ENCODE measurements at places on chromosomes 3 and 15.

GRCh38 chr15:77384086-77384485 lies 35.8 kb downstream of the PEAK1 start:
- no peak for DNase-seq

GRCh38 chr15:67397139-67397538 lies 123.8 kb upstream of the C15orf61 start:
- DNase-seq: no peak

DNA sequence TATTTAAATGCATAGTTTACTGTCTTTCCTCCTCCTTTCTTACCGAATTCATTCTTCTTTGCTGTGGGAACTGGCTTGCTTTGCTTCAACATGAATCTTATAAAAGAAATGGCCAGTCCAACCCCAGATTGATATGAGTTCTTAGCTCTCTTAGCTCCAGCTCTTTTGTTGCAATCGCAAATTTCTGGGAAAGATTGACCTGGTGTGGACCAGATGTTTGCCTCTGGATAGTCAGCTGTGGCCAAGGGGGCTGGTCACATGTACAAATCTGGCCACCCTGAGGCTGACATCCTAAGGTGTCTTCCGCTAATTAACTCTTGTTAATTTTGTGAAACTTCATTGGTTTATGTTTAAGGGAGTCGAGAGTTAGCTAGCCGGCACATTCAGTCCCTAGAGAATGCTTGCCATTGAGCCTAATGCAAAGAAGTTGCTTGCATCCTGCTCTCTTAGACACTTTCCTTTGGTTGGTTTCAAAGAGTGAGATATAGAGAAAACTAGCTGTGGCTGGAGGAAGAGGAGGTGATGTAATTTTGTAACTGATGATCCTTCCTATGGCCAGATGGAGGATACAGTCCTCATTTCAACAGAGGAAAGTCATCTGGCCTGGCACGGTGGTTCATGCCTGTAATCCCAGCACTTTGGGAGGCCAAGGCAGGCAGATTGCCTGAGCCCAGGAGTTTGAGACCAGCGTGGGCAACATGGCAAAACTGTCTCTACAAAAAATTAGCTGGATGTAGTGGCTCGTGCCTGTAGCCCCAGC lies 162.4 kb downstream of the ADAMTSL3 start:
- DNase-seq: no peak

DNA sequence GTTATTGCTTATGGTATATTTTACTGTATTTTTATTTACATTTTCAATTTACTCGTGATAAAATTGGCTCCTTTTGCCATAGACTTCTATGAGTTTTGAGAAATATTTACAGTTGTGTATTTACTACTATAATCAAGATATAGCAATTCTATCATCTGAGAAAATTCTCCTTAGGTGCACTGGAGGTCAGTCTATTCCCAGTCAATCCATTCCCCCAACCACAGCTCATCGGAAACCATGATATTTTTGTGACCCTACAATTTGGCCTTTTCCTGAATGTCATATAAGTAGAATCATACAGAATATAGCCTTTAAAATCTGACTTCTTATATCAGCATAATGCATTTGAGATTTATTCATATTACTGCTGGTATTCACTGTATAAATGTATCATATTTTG lies 114.7 kb upstream of the LRTM1 start:
- DNase-seq: no peak

- DNase-seq: no peak
Measured at GRCh38 chr3:97689962-97690361, 74.6 kb upstream of the ARL6 start.

DNA sequence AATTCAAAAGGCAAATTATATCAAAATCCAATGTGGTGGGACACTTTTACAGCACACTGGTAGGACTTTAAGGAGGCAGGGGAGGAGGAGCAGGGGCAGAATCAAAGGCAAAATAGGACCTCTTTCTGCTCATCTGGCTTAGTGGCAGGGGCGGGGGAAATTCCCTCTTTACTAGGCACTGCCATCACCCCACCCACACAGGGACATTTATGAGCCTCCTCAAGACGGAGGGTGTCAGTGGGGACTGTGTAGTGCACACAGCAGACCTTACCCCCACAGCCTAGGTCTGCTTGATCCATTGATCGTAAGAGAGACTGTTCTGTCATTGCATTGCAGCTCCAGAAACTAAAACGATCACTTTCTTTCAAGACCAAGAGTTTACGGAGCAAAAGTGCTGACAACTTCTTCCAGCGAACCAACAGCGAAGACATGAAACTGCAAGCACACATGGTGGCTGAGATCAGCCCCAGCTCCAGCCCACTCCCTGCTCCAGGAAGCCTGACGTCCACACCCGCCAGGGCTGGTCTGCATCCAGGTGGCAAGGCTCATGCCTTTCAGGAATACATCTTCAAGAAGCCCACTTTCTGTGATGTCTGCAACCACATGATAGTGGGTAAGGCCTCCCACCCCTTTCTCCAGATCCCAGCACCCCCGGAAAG lies 62.9 kb downstream of the STAC start:
- DNase-seq: no peak

- DNase-seq: no peak
Measured at GRCh38 chr15:60752973-60753720, 274.2 kb upstream of the ICE2 start.

DNA sequence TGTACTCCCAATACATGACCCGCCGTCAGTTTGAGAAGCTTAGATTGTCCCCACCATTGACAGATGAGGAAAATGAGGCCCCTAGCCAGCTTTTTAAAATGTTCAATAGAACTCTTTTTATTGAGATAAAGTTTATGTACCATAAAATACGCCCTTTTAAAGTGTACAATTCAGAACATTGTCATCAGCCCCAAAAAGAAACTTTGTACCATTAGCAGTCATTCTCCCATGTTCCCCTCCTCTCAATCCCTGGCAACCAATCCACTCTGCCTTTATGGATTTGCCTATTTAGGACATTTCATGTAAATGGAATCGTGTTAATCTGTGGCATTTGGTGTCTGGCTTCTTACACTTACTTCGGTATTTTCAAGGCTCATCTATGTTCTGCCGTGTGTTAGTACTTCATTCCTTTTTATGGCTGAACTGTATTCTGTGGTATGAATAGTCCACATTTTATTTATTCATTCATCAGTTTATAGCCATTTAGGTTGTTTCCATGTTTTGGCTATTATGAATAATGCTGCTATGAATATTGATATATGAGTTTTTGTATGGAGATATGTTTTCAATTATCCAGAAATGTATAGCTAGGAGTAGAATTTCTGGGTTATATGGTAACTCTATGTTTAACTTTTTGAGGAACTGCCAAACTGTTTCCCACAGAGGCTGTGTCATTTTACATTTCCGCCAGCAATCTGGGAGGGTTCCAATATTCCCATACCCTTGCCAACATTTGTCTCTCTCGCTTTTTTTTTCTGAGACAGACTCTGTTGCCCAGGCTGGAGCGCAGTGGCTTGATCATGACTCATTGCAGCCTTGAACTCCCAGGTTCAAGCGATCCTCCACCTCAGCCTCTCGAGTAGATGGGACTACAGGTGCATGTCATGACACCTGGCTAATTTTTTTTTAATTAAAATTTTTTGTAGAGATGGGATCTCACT lies 15.3 kb upstream of the PTPN23 start:
- DNase-seq: no peak

DNA sequence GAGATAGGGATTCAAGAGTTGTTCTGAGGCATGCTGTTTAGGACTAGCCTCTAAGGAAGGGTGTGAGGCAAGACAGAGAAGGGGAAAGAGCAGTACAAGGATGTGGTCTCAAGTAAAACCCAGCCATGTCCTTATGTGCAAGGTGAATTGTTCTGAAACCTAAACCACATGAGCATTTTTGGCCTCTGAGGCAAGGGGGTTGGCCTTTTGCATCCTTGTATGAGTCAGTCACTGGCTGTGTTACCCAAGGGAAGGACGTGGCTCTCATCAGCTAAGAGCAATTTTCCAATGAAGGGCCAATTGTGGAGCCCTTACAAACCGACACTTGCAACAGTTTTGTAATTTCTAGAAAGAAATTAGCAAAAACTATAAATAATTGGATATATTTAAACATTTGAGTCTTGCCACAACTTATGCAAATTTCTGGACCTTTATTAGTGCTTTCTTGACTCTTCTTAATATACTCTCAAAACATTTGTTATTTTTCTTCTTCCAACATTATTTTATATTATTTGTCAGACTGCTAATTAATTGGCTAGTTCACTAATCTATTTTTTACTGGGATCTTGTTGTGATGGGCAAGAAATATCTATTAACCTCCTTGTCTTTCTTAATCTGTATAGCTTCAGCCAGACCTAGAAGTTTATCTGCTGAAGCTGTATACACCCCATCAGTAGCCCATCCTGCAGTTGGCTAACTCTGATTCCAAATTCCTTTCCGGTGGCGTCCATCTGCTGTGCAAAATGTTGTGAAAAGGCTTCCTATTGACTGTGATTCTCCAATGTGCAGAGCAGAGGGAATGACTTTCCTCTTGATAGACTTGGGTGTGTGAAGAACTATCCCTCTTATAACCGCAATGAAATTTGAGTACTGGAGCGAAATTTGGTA lies 97.7 kb upstream of the P2RY1 start:
- DNase-seq: no peak

DNA sequence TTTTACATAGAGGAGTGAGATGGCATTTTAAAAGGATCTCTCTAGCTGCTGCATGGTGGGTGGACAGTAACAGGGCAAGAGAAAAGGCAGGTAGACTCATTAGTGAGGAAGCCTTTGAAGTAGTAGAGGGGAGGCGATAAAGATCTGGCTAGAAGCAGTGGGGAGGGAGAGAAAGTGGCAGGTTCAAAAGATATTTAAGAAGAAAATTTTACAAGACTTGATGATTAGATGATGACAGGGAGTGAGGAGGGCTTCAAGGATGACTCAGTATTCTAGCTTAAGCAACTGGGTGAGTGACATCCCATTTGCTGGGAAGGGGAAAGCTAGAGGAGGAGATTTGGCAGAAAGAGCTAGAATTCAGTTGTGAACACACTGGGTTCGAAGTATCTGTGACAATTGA lies 3.8 kb upstream of the BRPF1 start:
- DNase-seq: no peak

GRCh38 chr3:5630406-5630805 lies 442.9 kb downstream of the EDEM1 start:
- DNase-seq: no peak

- no peak for DNase-seq
Measured at GRCh38 chr3:178583963-178584575, 47.8 kb downstream of the KCNMB2 start.

- no peak for DNase-seq
Measured at GRCh38 chr15:58805095-58805494, 34.0 kb downstream of the MINDY2 start.

DNA sequence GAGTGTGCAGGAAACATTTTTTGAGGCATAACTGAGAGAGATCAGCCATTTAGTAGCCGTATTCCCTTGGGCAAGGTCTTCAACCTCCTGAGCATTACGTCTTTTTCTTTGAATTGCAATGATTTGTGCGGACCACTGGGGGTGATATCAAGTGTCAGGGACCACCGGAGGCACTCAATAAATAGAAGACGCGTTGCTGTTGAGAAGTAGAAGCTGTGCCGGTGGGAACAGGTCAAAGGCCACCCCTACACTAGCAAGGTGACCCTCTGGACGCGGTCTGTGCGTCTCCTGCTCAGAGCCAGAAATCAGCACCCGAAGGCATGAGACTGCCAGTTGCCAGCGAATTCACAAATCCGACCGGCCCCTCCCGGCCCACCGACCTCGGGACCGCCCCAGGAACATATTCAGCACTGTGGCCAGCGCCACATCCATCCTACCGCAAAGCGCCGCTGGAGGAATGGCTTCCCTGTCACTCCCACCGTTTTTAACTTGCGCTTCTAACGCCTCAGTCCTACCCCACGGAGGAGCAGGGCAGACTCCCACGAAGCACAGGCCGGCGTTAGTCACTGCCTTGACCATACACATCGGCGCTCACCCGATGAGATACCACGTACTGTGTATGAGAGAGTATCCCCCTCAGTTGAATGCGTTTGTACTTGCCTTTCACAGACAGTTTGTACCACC lies 1.4 kb upstream of the GHSR start:
- no peak for DNase-seq

DNA sequence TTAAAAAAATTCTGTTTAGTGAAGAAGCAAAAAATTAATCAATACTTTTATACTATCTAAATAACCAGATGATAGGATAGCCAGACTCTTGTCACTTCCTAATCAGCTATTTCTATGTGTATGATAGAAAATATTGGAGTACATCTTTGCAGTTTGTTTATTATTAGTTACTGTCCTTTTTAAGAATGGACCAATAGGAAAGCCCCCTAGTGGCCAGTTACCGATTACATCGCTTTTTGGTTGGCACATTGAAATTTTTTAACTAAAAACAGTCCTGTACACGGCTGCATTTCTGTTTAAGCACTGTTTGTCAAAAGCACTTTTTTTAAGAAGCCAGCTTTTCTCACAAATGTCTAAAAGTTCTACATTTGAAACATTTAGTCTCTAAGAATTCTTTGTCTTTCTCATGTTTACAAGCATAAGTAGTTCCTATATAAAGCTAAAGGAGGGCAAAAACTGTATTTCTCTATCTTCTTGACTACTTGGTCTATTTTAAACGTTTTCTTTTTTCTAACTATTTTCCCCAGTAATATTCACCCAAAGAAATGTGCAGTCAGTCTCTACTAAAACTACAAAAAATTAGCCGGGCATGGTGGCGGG lies 253.2 kb upstream of the LRTM1 start:
- DNase-seq: no peak

GRCh38 chr3:133856316-133856715 lies 39.4 kb downstream of the RAB6B start:
- DNase-seq: no peak

DNA sequence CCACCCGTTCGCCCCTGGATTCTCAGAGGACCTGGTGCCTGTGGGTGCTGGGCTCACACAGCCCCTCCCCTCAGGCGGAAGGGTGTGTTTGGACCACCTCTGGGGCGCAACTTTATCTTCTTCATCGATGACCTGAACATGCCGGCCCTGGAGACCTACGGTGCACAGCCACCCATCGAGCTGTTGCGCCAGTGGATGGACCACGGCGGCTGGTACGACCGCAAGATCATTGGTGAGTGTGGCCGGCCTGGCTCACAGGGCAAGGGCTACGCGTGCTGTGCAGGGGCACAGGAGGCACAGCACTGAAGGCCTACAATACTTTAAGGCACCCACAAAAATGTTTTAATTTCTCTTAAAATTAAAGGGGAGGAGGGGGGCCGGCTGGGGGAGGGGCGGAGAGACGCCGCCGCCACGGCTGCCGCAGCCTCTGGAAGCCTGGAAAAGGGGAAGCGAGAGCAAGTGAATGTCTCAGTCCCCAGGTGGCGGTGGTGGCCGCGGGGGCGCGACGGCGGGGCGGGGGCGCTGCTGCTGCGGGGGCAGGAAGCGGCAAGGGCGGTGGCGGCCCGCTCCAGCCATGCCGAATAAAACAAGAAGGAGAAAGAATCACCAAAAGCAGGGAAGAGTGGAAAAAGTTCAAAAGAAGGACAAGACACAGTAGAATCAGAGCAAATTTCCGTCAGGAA lies 56.8 kb downstream of the DNAH1 start:
- no peak for DNase-seq

Measured in stimulated activated CD4-positive, alpha-beta T cell treated with anti-CD3 and anti-CD28 coated beads, TNF-alpha, amount 100 ng/mL, for 48 hours (primary cell).